ENCODE measurements at places on chromosomes 2 and 18.
A peak's percentile ranks its signal among the peaks of the same experiment; 100 is the strongest.

DNA sequence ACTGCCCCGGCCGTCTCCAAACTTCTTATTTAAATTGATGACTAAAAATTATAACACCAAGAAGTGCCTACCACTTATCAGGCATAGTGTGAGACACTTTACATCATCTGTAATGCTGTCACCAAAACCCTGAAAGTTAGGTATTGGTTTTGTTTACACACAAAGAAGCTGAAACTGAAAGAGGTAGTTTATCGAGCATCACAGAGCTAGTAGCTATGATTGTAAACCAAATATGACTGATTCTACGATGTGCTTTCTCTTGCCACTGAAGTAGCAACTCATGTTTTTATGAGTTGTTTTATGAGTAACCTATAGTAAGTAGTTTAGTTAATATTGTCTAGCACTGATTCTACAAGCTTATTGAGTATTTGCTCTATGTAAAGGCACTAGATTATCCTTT is 31.5 kb downstream of the DYNC1I2 start:
- no peak for DNase-seq

- DNase-seq: no peak
Measured at GRCh38 chr2:207149249-207150213, 16.2 kb downstream of the KLF7 start.

DNA sequence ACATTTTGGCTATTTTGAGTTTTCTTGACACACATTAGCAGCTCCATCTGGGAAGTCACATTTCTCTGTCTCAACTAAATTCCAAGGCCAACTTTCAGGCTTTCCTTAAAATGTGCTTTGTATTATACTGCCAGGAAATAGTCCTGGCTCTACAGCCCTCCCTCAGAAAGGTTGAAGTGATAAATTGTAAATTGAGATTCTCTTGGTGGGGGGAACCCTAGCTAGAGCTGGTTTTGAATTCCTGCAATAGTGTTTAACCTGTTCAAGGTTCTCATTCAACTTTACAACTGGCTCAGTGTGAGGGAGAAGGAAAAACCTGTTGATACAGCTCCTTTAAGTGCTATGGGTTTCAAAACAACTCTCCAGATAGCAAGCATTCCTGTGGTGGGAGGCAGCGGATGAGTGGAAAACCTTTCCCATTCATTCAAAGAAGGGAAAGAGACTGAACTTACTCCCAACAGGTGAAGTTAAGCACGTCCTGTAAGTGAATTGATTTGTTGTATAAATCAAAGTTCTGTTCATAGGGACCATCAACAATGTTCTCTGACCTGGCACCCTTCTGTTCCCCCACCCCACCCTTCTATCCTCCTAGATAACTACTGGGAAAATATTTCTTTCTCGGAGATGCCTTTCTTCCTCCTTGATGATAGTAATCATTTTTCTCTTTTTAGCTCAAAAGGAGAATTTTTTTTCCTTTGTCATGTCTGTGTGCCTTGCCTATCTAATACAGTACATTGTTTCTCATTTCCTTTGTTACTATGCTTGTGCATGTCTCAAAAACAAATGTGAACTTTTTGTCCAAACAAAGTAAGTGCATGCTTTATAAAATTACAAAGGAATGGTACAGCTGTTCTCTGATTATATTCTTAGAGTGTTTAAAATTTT is 44.2 kb upstream of the SLC39A10 start:
- no peak for DNase-seq

- DNase-seq: no peak
Measured at GRCh38 chr2:50606145-50606544, 425.8 kb downstream of the NRXN1 start.

GRCh38 chr2:26561918-26562810 is 79.0 kb downstream of the CIB4 start:
- no peak for DNase-seq

DNA sequence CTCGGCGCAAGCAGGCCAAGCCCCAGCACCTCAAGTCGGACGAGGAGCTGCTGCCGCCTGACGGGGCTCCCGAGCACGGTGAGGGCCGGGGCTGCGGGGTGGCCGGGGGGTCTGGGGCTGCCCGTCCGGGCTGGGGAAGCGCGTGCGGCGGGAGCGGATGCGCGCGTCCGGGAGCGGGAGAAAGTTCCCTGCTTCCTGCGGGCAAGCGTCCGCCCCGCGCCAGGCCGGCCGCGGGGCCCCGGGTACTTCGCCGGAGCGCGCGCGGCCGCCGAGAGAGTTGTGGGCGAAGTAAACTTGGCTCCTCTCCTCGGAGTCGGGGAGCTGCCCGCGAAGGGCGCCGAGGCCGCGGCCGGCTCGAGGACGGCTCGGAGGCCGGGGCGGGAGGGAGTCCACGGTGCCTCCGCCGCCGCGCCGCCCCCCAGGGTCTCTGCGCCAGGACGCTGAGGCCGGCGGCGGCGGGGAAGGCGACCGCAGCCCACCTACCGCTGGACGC is 707 bp downstream of the SALL3 start:
- DNase-seq: no peak

GRCh38 chr2:1907291-1907690 is 163.0 kb upstream of the PXDN start:
- peak; percentile 40 for DNase-seq

GRCh38 chr2:27059141-27059820 is 7.8 kb downstream of the AGBL5 start:
- DNase-seq: no peak

- DNase-seq: no peak
Measured at GRCh38 chr2:224039770-224040440, 819 bp upstream of the SERPINE2 start.

DNA sequence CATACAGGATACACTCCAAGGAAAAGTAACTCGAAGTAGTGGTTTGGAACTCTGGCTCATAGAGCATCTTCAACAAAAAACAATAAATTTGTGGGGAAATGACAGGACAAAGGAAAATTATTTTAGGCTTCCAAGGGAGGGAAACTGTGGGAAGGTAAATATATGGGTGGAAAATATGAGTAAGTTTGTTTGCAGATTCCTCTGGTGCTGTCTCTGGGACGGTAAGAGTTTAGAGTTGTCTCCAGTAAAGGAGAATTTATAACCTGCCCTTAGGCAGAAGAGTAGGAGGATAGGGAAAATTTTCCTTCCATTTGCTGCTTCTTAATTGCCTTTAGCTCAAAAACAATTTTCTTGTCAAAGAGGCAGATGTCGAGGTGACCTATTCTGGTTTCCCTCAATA is 19.3 kb downstream of the HNMT start:
- no peak for DNase-seq

GRCh38 chr18:36769611-36770314 is 59.0 kb downstream of the TPGS2 start:
- no peak for DNase-seq

DNA sequence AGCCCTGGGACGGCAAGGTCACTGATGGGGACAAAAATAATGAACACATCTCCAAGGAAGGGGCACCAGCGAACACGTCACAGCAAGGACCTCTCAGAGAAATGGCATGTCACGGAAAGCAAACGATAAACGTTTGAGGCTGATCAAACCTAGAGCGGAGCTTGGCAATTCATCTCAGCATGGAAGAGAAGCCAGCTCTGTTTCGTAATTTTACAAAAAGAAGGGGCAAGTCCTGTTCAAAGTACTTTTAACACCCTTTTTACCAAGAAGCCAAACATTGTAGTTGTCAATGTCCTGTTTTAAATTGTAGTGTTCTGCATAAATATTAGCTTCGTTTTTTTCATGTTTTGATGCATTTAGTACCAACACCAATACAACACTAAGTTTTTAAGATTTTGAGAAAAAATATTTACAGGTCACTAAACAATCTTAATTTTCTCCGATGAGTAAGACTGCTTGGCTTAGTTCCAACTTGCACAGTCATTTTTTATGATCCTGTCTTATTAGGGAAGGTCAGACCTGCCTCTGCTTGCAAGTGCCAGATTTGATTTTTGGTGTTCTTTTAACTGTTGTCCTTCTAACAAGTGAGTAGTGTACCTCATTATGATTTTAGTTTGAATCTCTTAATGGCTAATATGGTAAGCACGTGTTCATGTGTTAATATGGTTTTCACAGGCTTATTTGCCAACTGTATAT is 818.5 kb upstream of the SALL3 start:
- DNase-seq: no peak

- no peak for DNase-seq
Measured at GRCh38 chr18:78860117-78860516, 119.5 kb upstream of the SALL3 start.

DNA sequence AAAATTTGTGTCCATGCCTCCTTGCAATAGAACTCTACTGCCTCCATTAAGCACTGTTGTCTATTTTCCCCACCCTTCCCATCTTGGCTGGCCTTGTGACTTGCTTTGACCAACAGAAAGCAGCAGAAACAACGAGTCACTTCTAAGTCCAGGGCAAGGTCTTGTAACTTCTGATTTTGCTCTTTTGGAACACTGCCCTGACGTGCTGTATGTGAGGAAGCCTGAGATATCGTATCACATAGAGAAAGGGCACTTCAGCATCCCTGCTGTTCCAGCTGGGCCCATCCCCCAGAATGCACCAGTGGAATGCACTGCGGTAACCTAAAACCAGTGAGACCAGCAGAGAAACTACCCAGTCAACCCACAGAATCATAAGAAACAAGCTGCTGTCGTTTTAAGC is 28.1 kb downstream of the NCKAP1 start:
- DNase-seq: no peak

GRCh38 chr2:47864566-47864965 is 41.7 kb downstream of the FBXO11 start:
- no peak for DNase-seq

DNA sequence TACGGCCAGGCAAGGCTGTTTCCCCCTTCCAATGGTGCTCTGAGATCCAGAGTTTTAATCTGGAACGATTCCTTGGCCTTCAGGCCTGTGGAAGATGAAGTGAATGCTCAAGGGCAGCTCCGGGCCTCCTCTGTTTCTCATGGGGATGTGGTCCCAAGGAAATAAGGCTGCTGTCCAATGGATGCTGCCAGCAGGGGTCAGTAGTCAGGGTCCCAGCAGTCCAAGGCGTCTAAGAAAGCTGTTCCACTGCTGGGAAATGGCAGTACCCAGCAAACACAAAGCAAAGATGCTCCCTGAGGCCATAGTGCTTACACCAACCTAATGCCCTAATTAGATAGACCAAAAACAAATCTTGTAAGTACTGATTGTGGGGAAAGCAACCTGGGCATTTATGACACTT is 12.5 kb downstream of the NMS start:
- no peak for DNase-seq

DNA sequence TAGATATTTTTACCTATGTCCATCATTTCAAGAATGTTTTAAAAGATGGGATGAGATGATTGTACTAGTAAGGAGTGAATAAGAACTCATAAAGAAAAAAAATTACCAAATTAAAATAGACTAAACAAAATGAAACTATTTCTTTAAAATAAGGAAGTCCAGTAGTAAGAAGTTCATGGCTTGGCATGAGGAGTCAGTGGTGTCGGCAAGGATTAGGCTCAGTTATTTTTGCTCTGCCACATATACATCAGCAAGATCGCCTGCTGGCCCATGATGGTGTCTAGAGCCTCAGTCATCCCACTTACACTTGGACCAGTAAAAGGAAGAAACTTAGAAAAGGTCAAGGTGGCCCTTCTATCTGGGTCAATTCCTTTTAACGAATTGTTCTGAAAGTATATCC is 300.9 kb upstream of the SLC8A1 start:
- DNase-seq: no peak

GRCh38 chr2:12287220-12287751 is 429.4 kb upstream of the TRIB2 start:
- no peak for DNase-seq

DNA sequence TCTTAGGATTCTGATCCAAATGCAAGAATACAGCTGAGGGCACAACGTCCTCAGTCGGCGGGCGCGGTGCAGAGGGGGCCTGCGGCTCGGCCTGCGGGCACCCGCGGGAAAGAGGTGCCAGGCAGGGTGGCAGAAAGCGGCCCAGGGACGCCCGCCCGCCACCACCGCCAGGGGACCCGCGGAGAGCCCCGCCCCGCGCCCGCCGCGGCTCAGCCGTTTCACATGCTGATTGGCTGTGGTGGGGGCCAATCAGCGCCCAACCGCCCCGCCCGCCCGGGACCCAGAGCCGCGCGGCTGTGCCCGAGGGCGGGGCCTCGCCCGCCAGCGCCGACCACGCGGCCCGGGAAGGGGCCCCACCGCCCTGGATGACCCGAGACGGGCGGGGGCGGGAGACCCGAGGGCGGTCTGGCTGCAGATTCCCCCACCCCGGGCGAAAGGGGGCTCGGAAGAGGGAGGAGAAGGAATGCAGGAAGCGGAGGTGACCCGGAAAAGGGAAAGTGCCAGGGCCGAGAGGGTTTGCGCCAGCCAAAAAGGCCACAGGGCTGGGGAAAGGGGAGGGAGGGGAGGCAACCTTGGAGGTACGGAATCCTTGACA is 8.0 kb downstream of the IRS1 start:
- peak; percentile 86 for DNase-seq

GRCh38 chr2:238857959-238858358 is 10.1 kb downstream of the TWIST2 start:
- DNase-seq: peak; percentile 16

- DNase-seq: no peak
Measured at GRCh38 chr2:234392041-234392615, 104.8 kb downstream of the ARL4C start.

DNA sequence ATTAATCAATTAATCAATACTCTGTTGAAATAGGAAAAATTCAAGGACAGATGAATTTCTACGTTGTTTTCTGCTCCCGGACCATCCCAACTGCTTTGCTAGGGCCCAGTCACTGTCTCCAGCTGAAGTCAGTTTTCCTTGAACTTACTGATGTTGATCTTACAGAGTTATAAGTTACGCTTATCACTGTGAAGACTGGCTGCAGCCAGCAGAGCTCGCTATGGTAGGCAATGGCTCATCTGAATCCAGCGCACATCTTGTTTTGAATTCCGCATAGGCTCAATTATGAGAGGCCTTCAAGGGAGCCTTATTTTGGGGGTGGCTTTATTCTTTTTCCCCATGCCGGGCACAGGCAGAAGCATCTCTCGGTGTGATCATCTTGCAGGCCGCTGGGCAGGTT is 2.7 kb downstream of the MC2R start:
- DNase-seq: no peak

- DNase-seq: no peak
Measured at GRCh38 chr2:85675427-85675826, 7.4 kb upstream of the SFTPB start.

All from right atrium auricular region (tissue), 2 donors.